ENCODE measurements at places on chromosomes 7 and 10. TPM values are rescaled to one million over a fixed set of nuclear protein-coding genes. Genes with fewer than 3 reads are reported as not detected.

DNA sequence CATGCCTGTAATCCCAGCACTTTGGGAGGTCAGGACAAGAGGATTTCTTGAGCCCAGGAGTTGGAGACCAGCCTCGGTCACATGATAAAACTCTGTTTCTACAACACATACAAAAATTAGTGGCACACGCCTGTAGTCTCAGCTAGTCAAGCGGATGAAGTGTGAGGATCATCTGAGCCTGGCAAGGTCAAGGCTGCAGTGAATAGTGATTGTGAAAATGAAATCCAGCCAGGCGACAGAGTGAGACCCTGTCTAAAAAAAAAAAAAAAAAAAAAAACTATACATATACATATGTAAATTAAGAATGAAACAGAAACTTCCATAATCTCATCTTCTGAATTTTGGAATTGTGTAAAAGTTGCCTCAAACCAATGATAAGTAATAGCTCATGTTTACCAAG, 18.2 kb upstream of the FAM170B start:
- DNase-seq, result no peak

LRRD1 gene
- 0.10 TPM for total RNA-seq

- no peak for DNase-seq
Observed at GRCh38 chr10:13079776-13080050, 20.2 kb upstream of the OPTN start.

- DNase-seq, result no peak
Observed at GRCh38 chr7:6480323-6480660, 32.5 kb upstream of the DAGLB start.

- DNase-seq, result no peak
Observed at GRCh38 chr10:54710918-54711317, 90.1 kb downstream of the PCDH15 start.

FXYD4 gene
- total RNA-seq, result not detected

DNA sequence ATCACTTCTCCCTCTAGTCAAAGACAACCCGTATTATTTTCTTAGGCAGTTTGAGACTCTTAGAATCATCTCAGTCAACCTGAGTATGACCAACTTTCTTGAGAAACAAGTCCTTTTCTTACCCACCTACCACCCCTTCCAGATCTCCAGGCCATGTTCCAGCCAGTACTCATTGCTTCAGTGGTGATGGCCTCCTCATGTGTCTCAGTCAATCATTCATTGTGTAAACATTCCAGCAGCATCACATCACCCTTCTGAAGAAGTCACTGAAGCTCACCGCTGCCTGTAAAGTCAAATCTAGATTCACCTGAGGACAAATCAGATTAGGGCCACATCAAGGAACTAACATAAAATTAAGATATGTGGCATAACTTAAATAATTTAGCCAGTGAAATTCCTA, 467.2 kb upstream of the NRP1 start:
- peak; percentile 80 for DNase-seq

- DNase-seq, result no peak
Observed at GRCh38 chr7:98493030-98493778, 92.3 kb upstream of the BAIAP2L1 start.

DNA sequence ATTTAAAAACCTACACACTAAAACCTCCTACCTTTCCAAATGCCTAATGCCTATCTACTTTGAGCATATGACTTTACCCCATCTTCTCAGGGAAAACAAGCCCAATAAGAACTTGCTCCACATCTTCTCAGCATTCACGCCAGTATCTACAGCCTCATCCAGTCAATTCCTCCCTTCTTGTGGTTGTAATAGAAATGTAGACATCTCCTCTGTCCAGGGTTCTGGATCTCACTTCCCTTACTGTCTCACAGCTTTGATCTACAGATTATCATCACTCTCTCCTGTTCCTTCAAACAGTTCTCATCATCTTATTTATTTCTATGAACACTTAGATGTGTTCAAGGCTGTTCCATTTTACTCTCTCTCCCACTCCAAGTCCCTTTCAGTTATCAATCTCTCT, 70.4 kb upstream of the NOBOX start:
- no peak for DNase-seq

DNA sequence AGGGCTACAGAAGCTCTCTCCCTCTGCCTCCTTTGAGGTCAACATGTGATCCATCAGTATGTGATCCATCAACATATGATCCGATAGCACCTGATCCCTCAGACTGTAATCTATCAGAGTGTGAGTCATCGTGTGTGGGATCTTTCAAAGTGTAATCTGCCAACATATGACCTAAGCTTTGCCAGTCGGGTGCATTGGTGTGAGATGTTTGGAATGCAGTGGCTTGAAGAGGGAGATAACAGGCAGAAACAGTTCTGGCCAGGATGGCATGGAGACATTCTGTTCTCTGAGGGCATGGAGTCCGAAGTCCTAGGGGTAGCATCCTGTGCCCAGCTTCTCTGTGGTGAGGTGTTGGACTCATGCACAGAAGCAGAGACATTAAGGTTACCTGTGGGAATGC, 217.7 kb upstream of the ETV1 start:
- DNase-seq, result peak; percentile 17

DNA sequence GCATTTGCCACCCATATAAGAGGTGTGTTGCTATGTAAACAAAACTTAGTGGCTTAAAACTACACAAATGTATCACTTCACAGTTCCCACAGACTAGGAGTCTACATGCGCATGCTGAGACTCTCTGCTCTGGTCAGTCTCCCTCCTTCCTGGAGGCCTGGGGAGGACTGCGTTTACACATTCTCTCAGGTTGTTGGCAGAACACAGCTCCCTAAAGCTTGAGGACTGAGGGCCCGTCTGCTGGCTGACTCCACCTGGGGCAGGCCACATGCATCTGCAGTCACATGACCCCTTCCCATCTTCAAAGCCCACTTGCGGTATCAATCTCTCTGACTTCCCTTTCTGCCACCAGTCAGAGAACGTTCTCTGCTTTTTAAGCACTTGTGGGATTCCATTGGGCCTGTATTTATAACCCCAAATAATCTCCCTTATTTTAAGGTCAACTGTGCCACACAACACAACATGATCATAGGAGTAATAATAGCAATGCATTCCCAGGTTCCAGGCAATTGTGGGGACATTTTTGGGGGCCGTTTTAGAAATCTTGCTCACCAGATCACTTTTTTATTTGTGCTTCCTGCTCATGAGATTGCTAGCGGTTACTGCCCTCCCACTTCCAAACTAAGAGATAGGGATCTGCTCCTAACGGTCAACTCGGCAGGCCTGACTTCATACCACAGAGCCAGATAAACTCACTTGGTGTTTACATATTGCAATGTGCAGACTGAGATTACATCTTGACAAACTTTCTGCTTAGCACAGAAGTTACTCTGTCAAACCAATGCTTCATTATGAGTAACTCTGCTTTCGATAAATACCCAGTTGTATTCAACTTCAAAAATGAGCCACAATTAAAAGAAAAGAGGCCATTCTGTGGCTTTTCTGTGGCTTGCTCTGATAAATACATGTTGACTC, 96.3 kb downstream of the ALOX5 start:
- DNase-seq, result no peak

PRPS1L1 gene
- not detected for total RNA-seq

CCT6A gene
- total RNA-seq, result 435 TPM

DNA sequence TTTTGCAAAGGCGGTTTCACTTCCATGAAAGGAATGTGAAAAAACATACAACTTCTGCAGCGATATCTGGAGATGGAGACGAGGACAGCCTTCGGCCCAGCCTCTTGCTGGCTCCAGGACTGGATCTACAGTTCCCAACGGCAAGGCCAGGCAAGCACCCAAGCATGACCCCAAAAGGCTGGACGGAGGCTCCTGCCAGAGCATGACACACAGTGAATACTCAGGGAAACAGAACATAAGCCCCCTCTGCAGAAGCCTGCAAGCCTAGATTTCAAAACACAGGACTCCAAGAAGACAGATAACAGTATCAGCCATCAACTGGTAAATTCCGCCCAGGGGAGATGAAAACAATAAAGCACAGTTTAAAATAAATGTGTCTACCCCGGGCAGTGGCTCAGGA, 3.3 kb upstream of the LRRC27 start:
- DNase-seq, result no peak

GRCh38 chr7:139851770-139852481, 22.9 kb downstream of the TBXAS1 start:
- DNase-seq, result no peak

RPEL1 gene
- total RNA-seq, result not detected

GRCh38 chr7:51009716-51010496, 227.2 kb upstream of the GRB10 start:
- DNase-seq, result peak; percentile 27

DNA sequence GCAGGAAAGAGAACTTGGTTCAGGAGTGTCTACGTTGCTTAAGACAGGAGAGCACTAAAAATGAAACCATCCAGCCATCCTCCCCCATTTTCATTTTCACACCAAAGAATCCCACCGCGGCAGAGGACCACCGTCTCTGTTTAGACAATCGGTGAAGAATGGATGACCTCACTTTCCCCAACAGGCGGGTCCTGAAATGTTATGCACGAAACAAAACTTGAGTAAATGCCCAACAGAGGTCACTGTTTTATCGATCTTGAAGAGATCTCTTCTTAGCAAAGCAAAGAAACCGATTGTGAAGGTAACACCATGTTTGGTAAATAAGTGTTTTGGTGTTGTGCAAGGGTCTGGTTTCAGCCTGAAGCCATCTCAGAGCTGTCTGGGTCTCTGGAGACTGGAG, 1.4 kb upstream of the IL6 start:
- no peak for DNase-seq

- no peak for DNase-seq
Observed at GRCh38 chr10:24790599-24790998, 66.9 kb upstream of the ARHGAP21 start.

GRCh38 chr7:149261316-149261828, 624 bp upstream of the ZNF783 start:
- DNase-seq, result peak; percentile 48

DNA sequence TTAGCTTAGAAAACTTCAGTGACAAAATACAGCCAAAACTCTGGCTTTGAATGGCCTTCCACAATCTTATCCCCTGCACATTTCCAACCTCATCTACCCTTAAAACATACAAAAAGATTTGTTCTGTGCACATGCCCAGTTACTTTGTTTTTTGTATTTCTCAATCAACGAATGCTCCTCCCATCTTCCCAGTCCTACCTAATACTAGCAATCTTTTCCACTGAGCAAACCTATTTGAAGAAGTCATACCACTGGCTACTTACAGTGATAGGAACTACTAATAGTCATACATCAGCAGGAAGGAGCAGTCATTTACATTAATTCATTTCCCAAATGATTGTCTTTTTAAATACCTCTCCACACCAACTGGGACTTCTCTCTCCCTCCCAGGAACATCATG, 2.5 kb downstream of the USP54 start:
- DNase-seq, result no peak

GRCh38 chr10:77309509-77309908, 328.1 kb downstream of the KCNMA1 start:
- no peak for DNase-seq

- no peak for DNase-seq
Observed at GRCh38 chr7:44150466-44150832, 9.3 kb upstream of the MYL7 start.

CALHM1 gene
- total RNA-seq, result not detected

CYP3A4 gene
- not detected for total RNA-seq

DNA sequence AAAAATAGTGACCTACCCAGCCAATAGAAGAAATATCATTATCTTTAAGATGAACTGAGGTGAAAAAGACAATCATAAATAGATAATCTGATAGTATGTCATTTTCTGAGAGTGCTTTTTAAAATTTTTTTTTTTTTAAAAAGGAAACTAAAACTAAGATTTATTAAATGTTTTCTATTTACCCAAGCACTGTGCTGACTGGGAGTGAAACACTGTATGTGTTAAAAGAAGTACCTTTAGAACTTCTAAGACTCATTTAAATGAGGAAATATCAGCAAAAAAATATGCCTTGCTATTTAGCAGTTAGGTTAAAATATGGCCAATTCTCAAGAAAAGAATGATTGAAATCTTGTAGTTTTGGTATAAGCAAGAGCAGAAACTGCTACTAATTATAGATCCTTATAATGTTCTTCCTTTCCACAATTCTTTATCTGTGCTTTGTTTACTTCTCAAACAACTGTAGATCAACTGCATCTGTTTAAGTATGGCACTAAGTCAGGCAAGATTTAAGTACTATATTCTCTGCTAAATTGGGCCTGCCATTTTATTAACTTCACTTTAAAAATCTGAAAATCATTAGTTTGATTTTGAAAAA, 39.5 kb upstream of the WNT2 start:
- DNase-seq, result no peak

DNA sequence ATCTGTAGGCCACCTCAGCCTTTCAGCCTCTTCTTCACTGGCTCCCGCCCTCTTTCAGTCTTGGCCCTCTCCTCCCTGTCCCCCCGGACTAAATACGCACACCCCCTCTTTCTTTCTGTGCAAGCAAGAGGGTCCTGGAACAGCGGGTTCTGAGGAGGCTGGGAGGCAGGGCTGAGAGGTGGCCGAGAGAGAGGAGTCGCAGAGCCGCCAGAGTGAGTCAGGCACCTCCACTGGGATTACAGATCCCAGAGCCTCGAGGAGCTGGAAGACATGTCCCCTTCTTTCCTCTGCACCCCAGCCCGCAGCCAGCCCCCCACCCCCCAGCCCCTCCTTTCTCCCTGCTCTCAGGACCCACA, 182 bp downstream of the CCDC136 start:
- DNase-seq, result no peak

DNA sequence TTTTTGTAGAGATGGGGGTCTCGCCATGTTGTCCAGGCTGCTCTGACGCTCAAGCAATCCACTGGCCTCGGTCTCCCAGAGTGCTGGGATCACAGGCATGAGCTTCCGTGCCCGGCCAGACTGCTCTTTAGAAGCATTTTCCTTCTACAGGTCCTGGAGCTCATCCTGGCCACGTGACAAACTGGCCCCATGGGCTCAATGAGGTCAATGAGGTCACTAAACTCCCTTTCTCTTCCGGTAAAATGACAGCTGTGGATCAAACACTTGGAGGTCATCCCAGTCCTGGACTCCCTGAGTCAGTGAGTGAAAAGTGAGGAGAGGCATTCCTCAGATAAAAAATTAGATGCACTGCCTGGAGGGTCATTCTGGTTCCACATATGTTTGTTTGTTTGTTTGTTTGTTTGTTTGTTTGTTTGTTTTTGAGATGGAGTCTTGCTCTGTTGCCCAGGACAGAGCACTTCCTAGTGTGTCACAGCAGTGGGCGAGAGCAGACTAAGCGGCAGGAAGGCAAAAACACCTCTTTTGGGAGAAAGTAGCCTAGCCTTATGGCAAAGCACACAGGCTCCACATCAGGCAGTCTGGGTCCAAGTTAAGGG, 134.9 kb downstream of the TNS3 start:
- DNase-seq, result no peak

SCART1 gene
- total RNA-seq, result 1.3 TPM

INA gene
- not detected for total RNA-seq

HOXA9 gene
- total RNA-seq, result 45.8 TPM

DNA sequence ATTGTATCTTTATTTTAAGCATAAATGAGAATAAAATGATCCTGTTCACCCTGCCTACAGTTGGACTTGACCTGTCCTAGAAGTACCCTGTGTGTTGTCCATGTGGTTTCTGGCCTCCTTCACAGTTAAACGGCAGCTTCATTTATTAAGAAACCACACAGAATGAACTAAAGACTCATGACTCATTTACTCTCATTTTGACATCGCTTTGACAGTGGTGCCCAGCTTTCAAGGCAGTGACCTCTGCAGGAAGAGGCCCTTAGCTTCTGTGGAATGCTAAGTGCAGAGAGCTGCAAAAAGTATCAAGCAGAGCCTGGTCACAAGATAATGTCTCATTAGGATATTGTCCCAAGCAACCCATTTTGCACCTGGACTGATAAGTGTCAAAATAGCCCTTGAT, 93.4 kb downstream of the AVL9 start:
- DNase-seq, result peak; percentile 87

LIPK gene
- not detected for total RNA-seq

- DNase-seq, result peak; percentile 80
Observed at GRCh38 chr10:36173364-36173763, 531.3 kb upstream of the FZD8 start.

MMD2 gene
- not detected for total RNA-seq

All from HT1080 (cell line).